ENCODE measurements at places on chromosomes 2 and 18.

- no peak for DNase-seq
Measured at GRCh38 chr2:20015482-20016083, 3.1 kb upstream of the MATN3 start.

GRCh38 chr2:15359716-15360531 is 201.2 kb downstream of the NBAS start:
- DNase-seq, result no peak

DNA sequence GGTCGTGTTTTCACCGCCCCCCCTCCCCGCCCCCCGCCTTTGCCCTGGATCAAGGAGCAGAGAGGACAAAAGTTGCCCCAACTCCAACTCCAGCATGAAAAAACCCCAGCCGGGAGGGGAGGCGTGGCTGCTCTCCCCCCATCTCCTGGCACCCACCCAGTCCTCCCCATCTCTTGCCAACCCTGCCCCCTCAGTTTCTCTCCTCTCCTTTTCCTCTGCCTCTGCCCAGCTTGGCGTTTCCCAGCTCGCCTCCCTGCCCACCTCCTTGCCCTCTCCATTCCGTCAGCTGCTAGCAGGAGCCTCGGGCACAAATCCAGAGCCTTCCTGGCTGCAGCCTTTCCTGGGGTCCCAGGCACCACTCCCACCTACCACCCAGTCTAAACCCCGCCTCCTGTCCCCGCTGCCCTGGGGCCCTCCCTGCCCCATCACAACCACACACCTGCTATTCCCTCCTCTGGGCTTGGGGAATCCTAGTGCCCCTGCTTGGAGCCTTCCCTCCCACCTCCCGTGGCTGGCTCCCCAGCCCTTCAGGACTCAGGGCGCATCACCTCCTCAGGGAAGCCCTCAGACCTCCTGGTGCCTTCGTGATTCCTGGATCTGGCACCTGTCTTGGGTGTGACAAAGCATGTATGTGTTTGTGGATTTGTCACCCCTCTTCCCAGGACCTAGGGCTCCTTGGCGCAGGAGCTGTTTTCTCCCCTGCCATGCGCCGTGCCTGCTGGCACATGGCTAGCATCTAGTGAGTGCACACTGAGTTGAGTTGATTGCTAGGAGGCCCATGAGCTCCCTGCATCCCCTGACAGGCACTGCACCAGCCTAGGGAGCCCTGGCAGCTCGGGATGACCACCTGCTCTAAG is 209.1 kb downstream of the TFCP2L1 start:
- DNase-seq, result no peak

GRCh38 chr2:144324446-144325045 is 195.4 kb downstream of the ZEB2 start:
- DNase-seq, result no peak

DNA sequence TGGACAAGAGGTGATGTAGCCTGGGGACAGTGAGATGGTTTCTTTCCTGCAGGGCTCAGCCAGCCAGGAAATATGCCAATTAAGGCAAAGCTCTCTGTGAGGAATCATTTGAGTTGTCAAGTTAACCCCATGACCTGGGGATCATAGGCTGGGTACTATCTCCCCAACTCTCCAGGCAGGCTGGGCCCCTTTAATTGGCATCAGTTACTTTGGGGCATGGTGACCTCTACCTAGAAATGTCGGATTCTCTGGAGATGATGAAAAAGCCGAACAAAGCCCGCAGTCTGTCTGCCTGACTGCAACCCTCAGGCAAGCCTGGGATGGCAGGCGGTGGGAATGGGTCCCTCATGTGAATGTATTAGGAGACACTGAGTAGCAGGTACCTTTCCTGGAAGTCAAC is 193.5 kb upstream of the SMAD2 start:
- no peak for DNase-seq

DNA sequence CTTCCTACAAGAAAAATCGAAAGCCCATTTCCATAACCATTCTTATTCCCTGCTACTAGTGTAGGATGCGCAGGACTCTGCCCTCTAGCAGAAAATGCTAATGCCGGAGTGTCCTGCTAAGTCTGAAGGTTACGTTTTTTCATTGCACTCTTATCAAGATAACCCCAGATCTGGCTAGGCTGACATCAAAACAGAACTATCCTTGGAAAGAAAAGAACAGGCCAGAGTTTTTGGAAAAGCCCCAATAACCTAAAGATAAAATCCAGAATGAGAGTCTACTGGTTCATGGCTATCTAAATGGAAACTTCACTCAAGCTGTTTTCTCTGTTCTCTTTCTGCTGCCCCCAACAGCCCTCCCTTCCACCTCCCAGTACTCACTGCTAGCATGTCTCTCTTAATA is 913 bp downstream of the RNF152 start:
- DNase-seq, result no peak

DNA sequence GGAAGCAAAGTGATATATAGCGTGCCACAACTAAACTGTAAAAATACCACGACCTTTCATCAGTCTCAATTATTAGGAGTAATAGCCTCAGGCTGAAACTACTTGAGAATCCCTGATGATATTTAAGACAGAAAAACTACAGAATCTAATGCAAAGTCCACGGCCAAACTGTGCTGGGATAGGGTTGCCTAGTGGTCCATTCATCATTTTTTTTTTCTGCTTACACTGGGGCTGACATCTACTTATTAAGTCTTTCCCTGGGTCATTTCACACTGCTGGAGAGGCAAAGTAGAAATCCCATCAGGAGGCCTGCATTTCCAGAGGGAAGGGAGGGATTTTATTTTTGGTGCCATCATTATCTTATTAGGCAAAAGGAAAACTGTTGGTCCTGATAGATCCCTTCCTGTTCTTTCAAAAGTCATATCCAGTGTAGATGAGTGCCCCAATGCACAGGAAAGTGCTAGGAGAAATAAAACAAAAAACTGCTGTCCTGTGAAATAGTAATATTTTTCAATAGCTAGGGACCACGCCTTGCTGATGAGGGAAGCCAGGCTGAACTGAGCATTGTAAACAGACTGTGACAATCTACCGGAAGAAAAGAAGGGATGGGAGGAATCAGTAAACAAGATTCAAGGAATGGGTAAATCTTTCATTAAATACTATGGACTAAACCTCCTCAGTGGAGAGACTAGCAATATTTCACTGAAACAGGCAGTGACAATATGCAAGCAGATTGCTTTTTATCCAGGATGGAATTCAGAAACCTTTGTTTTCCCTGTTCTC is 644.3 kb downstream of the IRS1 start:
- no peak for DNase-seq

DNA sequence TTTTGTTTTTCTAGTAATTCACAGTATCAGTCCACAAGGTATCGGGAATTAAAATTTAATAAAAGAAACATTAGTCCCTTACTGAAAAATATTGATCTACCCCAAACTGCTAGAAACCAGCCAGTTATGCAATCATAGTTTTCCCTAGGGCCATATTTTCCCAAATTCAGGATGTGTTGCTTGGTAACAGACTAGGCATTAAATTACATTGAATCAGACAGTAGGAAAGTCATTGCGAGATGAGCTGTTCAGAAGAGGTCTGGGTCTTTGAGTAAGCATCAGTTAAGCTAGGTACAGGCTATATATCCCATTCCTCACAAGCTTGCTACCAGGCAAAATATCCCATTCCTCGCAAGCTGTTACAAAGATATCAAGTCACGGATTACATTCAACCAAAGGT is 123.0 kb upstream of the CCDC150 start:
- DNase-seq, result no peak

- DNase-seq, result no peak
Measured at GRCh38 chr2:189517847-189518535, 62.6 kb downstream of the SLC40A1 start.

DNA sequence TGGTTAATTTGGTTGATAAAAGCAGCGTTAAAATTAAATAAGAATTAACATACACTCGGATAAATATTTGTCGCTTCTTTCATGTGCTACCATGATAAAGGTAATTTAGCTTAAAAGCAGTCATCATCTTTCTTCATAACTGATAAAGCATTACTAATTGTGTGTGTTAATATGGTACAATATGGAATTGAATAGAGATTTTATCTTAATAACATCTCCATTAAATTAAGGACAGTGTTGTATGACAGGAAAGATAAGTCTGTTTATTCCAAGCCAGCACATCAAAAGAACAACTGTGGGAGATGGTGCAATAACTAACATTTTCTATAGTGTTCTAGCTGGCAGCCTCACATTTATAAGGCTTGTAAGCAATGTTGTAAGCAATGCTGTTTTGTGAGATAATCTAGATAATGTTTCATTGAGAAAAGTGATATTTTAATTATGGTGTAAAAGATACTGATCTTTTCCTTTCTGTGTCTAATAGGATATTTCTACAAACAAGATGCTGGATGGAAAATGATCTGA is 64.4 kb upstream of the AFF3 start:
- no peak for DNase-seq

DNA sequence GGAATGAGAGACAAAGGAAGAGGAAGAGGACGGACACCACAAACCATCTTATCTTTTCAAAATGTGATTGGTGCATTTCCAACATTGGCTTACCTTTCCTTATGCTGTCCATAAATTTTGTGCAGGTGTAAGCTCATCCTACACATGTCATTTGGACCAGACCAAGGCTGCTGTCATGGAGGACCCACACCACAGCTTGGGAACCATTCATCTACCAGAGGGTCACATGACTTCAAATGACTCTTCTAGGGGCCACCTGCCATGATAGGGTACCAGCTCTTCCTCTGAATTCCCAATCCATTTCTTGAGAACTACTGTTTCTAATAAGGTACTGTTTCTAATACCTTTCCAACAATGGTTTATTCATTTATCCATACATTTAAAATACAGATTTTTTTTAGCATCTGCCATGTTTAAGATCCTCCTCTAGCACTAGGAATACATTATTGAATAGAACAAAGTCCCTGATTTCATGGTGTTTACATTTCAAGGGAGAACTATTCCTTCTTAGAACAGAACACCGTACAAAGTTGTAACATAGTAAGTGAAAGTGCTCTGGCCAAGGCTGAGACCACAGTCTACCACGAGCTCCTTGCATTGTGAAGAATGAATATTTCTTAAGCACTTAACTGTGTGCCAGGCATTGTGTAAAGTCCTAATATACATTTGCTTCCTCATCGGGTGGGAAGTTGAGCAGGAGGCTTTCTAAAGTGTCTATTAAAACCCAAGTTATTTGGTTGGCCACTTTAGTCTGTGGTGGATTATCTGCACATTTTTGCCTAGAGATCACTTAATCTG is 246.1 kb upstream of the FN1 start:
- DNase-seq, result no peak

DNA sequence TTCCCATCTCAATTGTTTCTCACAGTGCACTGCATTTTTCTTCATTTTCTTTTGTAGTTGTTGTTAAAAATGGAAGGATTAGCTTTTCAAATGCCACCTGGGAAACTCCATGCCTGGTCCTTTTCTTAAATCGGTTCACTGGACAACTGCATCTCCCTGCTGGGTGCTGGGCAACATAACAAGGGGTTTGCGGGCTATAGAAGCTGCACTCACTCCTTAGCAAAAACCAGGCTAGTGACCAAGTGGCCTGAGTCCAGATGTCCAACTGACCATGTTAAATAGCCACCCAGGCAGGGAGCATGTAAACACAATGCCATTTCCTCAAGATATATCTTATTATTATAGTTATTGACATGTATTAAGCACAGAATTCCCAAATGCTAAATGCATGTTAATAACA is 264.9 kb downstream of the ICOS start:
- DNase-seq, result no peak

DNA sequence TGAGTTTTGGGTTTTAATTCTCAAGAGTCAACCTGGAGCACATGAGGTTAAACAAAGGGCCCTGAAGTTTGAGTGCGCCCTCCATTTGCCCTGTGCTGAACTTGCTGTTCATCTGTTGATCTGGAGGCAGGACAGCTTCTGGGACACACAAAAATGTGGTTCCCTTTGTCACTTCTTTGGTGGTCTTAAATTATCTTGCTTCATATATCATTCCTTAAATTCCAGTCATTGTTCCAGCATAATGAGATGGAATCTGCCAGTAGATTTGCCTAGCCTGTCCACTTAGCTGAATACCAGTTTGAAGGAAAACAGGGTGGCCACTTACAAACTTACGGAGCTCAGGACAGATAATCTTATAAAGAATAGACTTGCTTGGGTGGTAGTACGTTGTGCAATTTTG is 916 bp downstream of the CETN1 start:
- DNase-seq, result no peak

- no peak for DNase-seq
Measured at GRCh38 chr2:174054926-174055325, 89.8 kb upstream of the SP3 start.

GRCh38 chr18:79484661-79485621 is 89.2 kb downstream of the NFATC1 start:
- DNase-seq, result no peak

- DNase-seq, result peak; percentile 54
Measured at GRCh38 chr18:8389391-8390340, 219.6 kb upstream of the RAB12 start.

DNA sequence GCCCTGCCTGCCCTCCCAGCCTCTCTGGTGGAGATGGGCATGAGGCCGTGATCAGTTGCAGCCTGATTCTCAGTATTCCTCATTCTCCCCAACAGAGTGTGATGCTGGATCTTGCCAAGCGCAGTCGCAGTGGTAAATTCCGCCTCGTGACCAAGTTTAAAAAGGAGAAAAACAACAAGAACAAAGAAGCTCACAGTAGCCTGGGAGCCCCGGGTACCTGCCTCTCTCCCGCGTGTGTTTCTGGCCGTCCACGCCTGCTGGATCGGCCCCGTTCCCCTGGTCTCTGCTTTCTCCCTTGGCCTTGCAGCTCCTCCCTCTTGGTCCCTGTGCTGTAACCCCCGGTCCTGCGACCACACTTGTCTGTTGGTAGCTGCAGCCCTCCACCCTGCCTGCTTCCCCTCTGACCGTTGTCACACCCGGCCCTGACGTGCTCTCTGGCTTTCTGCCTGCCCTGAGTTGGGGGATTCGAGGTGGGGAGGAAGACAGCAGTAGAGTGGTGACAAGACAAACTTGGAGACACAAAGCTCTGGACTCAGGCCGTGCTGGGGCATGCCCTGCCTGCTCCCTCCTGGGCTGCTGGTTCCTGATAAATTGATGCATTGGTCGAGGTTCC is 99.5 kb downstream of the USP40 start:
- no peak for DNase-seq

GRCh38 chr2:113104054-113104611 is 23.3 kb upstream of the IL1RN start:
- DNase-seq, result no peak

DNA sequence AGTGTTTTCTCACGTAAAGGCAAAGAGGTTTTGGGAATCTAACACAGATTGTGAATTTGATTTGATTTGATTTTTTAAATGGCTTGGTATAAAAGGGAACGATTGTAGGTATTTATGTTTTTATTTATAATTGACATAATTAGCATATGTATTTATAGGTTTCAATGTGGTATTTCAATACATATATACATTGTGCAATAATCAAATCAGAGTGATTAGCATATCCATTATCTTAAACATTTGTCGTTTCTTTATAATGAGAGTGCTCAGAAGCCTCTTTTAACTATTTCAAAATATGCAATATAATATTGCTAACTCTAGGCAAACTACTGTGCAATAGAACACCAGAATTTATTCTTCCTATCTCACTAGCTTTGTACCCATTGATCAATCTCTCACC is 35.1 kb upstream of the CDH2 start:
- DNase-seq, result no peak

DNA sequence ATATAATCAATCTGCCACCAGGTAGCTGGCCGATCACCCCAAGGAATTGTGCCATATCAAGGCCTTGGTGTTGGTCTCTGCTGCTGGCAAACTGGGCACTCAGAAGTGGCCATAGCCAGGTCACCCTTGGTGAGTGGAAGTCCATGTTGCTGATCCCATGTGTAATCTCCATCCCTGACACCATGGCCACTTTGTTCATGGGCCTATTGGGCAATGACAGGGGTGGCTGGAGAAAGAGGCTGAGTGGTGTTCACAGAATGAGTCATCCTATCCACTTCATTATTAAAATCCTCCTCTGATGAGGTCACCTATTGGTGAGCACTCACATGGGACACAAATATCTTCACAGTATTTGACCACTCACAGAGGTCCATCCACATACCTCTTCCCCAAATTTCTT is 26.7 kb upstream of the CD226 start:
- peak; percentile 26 for DNase-seq
